ENCODE measurements at places on chromosomes 3 and 15.

- no peak for DNase-seq
These were observed 67.1 kb upstream of the SH3GL3 start for GRCh38 chr15:83380059-83380458.

GRCh38 chr15:70036585-70037291 lies 61.0 kb downstream of the TLE3 start:
- no peak for DNase-seq

DNA sequence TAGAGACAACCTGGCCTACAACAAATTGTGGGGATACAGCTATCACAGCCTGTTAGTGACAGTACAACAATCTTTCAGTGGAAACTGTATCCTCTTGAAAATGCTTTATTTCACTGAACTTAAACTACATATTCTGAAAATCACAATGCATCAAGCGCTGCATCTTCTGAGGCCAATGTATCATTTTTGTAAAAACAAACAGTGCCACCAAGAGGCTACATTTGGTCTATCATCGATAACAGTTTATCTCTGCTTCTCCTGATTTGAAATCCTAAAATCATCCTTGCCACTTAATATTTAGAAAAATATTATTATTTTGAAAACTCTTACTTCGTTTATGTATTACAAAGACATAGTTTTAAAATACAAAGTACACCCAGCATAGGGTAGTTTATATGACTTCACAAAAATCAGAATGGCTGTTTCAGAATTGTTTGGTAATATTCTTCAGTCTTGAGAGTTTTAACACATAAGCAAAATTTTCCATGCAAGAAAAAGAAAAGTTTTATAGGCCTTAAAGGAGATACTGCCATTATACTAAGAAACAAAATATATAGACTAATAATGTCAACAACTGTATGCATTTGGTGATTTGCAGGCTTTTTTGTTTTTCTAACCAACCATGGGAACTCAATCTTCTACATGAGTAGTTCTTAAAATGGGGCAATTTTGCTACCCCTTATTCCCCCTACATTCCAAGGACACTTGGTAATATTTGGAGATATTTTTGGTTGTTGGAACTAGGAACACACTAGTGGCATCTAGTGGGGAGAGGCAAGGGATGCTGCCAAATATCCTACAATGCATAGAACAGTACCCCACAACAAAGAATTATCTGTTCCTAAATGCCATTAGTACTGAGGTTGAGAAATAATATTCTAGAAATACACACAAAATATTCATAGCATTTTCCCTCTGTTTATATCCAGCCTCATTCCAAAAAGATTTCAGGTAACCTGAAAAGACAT lies 42.3 kb downstream of the WDR72 start:
- no peak for DNase-seq

GRCh38 chr3:13282358-13282985 lies 137.7 kb downstream of the NUP210 start:
- DNase-seq: no peak

Data from right atrium auricular region (tissue), 2 donors.